Progenitor cell of endocrine pancreas (in vitro differentiated cells): ENCODE measurements at places on chromosomes 2 and 18. TPM values are rescaled to one million over a fixed set of nuclear protein-coding genes. Genes with fewer than 3 reads are reported as not detected.

The CCDC148 gene
- total RNA-seq = 3.9 and 4.6 TPM in 2 replicates

The GALNT5 gene
- total RNA-seq = 0.60 and 1.2 TPM in 2 replicates

The SERPINB3 gene
- total RNA-seq = not detected in 2 replicates

The FOXI3 gene
- 0.57 and 0.98 TPM in 2 replicates for total RNA-seq

The RNU2-63P gene
- 2.8 TPM in 1 of 2 replicates, not detected in the other for total RNA-seq

The SERPINB12 gene
- not detected in 2 replicates for total RNA-seq

The DNAH7 gene
- total RNA-seq = 5.7 and 5.9 TPM in 2 replicates

The PID1 gene
- 0.27 and 0.34 TPM in 2 replicates for total RNA-seq
